ENCODE measurements at places on chromosomes 5 and 9. TPM values are rescaled to one million over a fixed set of nuclear protein-coding genes. Genes with fewer than 3 reads are reported as not detected.

The NEURL1B gene
- not detected for polyA plus RNA-seq

The APBA1 gene
- not detected for polyA plus RNA-seq

The RNF180 gene
- not detected for polyA plus RNA-seq

The ZCCHC10 gene
- polyA plus RNA-seq: 84.6 TPM

The CBY3 gene
- polyA plus RNA-seq: 0.64 TPM

The SPINK13 gene
- not detected for polyA plus RNA-seq

The MTREX gene
- 23.2 TPM for polyA plus RNA-seq

The COL27A1 gene
- not detected for polyA plus RNA-seq

The TBC1D9B gene
- 57.2 TPM for polyA plus RNA-seq

The FOXD4L4 gene
- polyA plus RNA-seq: not detected

The FUT7 gene
- polyA plus RNA-seq: 26.6 TPM

The INSL6 gene
- polyA plus RNA-seq: 0.38 TPM

The IFNK gene
- polyA plus RNA-seq: not detected

The TAF11L12 gene
- polyA plus RNA-seq: not detected

The YTHDC2 gene
- polyA plus RNA-seq: 12.6 TPM

The MSMP gene
- polyA plus RNA-seq: 3.8 TPM

The IL13 gene
- polyA plus RNA-seq: not detected

The SLC46A2 gene
- not detected for polyA plus RNA-seq

The FREM1 gene
- polyA plus RNA-seq: not detected

The SLC6A18 gene
- polyA plus RNA-seq: not detected

The C5orf52 gene
- polyA plus RNA-seq: not detected

The ANKRD34B gene
- not detected for polyA plus RNA-seq

The CDC20B gene
- polyA plus RNA-seq: not detected

The SARDH gene
- 0.30 TPM for polyA plus RNA-seq

The SLC6A3 gene
- polyA plus RNA-seq: not detected

The DNM1 gene
- polyA plus RNA-seq: 0.18 TPM

The PRDM9 gene
- polyA plus RNA-seq: not detected

The EMB gene
- 96.3 TPM for polyA plus RNA-seq

The TMEM245 gene
- 14.5 TPM for polyA plus RNA-seq

The LCN1 gene
- polyA plus RNA-seq: not detected

The BRD8 gene
- polyA plus RNA-seq: 27.3 TPM

The CNTLN gene
- polyA plus RNA-seq: 0.28 TPM

The DDX4 gene
- polyA plus RNA-seq: not detected

The ZFP37 gene
- 2.5 TPM for polyA plus RNA-seq

The TRIM36 gene
- polyA plus RNA-seq: not detected

The MZB1 gene
- 193 TPM for polyA plus RNA-seq

The MCTP1 gene
- 2.6 TPM for polyA plus RNA-seq

The LIX1 gene
- 0.10 TPM for polyA plus RNA-seq

The LCN10 gene
- polyA plus RNA-seq: 68.0 TPM

The PLCXD3 gene
- not detected for polyA plus RNA-seq

The TXNDC8 gene
- polyA plus RNA-seq: not detected

The SPATA31E1 gene
- polyA plus RNA-seq: not detected

The UBE2QL1 gene
- not detected for polyA plus RNA-seq

The ECM2 gene
- not detected for polyA plus RNA-seq

The ADAMTS13 gene
- polyA plus RNA-seq: 0.35 TPM

Measured in IgD-negative memory B cell (primary cell).